ENCODE measurements at places on chromosomes 12 and 14. TPM values are rescaled to one million over a fixed set of nuclear protein-coding genes. Genes with fewer than 3 reads are reported as not detected.

Gene CFAP54
- 0.70 TPM for total RNA-seq

Gene RFLNA
- 20.4 TPM for total RNA-seq

Gene KCNA5
- 0.62 TPM for total RNA-seq

Gene TSHR
- not detected for total RNA-seq

Gene ERH
- total RNA-seq: 188 TPM

Gene GUCY2C
- 3.1 TPM for total RNA-seq

Gene KCNC2
- total RNA-seq: 0.10 TPM

Gene OLR1
- not detected for total RNA-seq

GRCh38 chr14:80017795-80018194, 193.5 kb downstream of the DIO2 start:
- no peaks in the 10 kb centered on the region for H3K27me3 ChIP-seq
- no peak for DNase-seq
- H3K4me1 ChIP-seq: no peaks in the 10 kb centered on the region

DNA sequence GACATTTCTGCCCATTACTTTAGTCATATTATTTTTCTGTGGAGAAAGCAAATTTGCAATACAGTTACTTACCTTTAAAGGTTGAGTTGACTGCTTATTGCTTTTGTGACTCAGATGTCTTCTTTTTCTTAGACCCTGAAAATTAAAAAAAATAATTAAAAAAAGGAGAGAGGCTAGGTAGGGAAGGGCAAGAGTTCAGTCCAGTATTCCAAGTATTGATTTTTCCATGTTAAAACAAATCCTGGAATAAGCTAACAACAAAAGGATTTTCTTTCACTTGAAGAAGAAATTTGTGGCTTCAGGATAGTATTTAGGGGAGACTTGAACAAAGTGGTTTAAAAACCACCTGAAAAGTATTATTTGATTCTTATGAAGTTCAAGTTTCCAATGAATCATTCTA, 49.4 kb downstream of the LMNTD1 start:
- H3K27me3 ChIP-seq: no peaks in the 10 kb centered on the region
- no peak for DNase-seq
- no peak overlapping the region for H3K4me3 ChIP-seq

- H3K36me3 ChIP-seq: no peaks in the 10 kb centered on the region
- H3K27me3 ChIP-seq: peaks cover 55% of the 10 kb centered on the region
- H3K4me3 ChIP-seq: peak overlapping the region; percentile 83
- peak; percentile 64 for DNase-seq
- no peak overlapping the region for H3K27ac ChIP-seq
- H3K4me1 ChIP-seq: no peaks in the 10 kb centered on the region
Measured at GRCh38 chr14:67515386-67516079, 17.6 kb upstream of the PLEKHH1 start.

- no peak overlapping the region for H3K27ac ChIP-seq
- no peak overlapping the region for H3K4me3 ChIP-seq
- peaks cover 13% of the 10 kb centered on the region for H3K4me1 ChIP-seq
- no peaks in the 10 kb centered on the region for H3K27me3 ChIP-seq
- DNase-seq: no peak
- peaks cover 7% of the 10 kb centered on the region for H3K36me3 ChIP-seq
Measured at GRCh38 chr14:94407906-94408305, 19.5 kb upstream of the SERPINA1 start.

DNA sequence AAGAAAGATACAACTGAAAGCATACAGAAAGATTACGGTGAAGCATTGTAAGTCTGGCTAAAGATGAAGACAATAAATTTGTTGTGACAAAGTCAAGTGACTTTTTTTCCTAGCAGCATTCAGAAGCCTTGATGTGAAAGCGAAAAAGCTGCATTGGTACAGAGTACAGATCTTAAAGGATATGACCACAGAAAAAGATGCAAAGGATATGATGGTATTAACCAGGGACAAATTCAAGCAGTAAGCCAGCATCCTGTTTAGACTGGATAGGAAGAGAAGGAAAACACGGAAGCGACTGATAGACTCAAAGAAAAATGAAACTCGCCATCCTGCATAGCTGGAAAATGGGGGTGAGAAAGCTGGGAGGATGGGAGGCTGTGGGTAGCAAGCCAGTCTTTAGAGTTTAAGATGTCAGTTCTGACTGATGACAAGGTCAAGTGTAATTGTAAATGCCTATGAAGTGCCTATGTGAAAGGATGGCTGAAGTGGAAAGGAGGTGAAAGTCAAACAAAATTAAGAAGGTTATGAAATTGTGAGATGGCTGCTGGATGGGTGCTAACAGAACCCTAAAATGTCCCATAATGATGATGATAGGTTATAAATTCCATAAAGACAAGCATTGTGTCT, 92.4 kb downstream of the PHLDA1 start:
- H3K36me3 ChIP-seq: no peaks in the 10 kb centered on the region
- H3K4me1 ChIP-seq: peaks cover 23% of the 10 kb centered on the region
- no peak overlapping the region for H3K4me3 ChIP-seq
- no peak for DNase-seq

- no peaks in the 10 kb centered on the region for H3K27me3 ChIP-seq
- no peaks in the 10 kb centered on the region for H3K4me1 ChIP-seq
- no peak overlapping the region for H3K27ac ChIP-seq
- no peaks in the 10 kb centered on the region for H3K36me3 ChIP-seq
Measured at GRCh38 chr12:96219700-96220206, 25.6 kb downstream of the ELK3 start.

- no peaks in the 10 kb centered on the region for H3K27me3 ChIP-seq
- DNase-seq: peak; percentile 5
- H3K4me3 ChIP-seq: no peak overlapping the region
- no peaks in the 10 kb centered on the region for H3K36me3 ChIP-seq
- no peak overlapping the region for H3K27ac ChIP-seq
- H3K4me1 ChIP-seq: 0 out of 2 replicates have a peak, but pooled peaks cover 8% of the 10 kb centered on the region
Measured at GRCh38 chr14:66038618-66039017, 447.6 kb upstream of the CCDC196 start.

- H3K27ac ChIP-seq: no peak overlapping the region
- peak; percentile 57 for DNase-seq
- H3K27me3 ChIP-seq: no peaks in the 10 kb centered on the region
- H3K4me1 ChIP-seq: peaks cover 20% of the 10 kb centered on the region
Measured at GRCh38 chr12:39375206-39375808, 67.6 kb downstream of the KIF21A start.

GRCh38 chr14:90397425-90398314, 841 bp downstream of the CALM1 start:
- peaks cover 26% of the 10 kb centered on the region for H3K36me3 ChIP-seq
- H3K27ac ChIP-seq: peak overlapping the region; percentile 78
- peaks cover 14% of the 10 kb centered on the region for H3K4me1 ChIP-seq
- H3K4me3 ChIP-seq: peak overlapping the region; percentile 99

GRCh38 chr12:7110661-7111060, 1.6 kb upstream of the C1RL start:
- H3K4me3 ChIP-seq: no peak overlapping the region
- no peaks in the 10 kb centered on the region for H3K36me3 ChIP-seq
- H3K27ac ChIP-seq: no peak overlapping the region
- no peak for DNase-seq
- H3K4me1 ChIP-seq: peaks cover 12% of the 10 kb centered on the region

- H3K27me3 ChIP-seq: no peaks in the 10 kb centered on the region
- H3K4me1 ChIP-seq: peaks cover 13% of the 10 kb centered on the region
- H3K36me3 ChIP-seq: peaks cover 5% of the 10 kb centered on the region
- H3K27ac ChIP-seq: no peak overlapping the region
Measured at GRCh38 chr12:129877411-129877810, 26.4 kb downstream of the TMEM132D start.

DNA sequence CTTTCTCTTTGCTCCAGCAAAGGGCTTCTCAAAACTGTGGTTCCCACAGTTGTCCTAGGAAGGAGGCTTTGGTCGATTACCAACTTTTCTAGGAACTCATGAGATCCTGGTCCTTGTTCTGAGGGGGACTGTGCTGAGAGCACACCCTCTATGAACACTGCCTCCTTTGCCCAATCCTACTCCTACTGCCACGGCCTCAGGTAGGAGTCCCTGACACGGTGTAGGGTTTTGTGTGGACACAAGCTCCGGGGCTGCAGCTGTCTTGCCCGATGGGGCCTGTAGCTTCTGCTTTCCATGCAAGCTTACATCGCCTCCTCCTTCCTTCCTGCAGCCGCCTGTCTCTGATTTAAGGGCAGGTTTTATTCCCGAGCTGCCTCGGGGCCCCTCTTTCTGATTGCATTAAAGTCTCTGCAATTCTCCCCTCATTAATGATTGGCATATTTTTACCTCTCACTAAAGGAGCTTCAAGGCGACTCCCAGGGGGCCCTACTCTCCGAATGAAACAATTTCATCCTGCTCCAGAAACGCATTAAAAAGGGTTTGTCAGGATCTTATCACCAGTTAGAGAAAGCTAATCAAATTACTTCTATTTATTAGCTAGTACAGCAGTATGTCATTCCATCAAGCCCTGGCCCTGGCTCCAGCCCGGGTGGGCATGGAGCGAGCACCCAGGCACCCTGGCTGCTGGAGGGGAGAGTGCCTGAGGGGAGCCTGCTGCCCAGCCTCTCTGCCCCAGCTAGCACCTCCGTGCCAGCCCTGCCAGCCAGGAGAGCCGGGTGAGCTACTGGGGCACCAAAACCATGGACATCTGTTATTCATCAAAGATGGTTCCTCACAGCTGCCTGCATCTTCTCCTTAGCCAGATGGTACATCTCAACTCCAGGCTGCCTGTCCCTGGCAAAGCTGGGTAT, 38.0 kb upstream of the ESRRB start:
- no peak for DNase-seq
- no peaks in the 10 kb centered on the region for H3K27me3 ChIP-seq
- no peaks in the 10 kb centered on the region for H3K36me3 ChIP-seq
- H3K27ac ChIP-seq: no peak overlapping the region
- H3K4me1 ChIP-seq: peaks cover 11% of the 10 kb centered on the region
